A549 treated with DMSO at 1 μM for 4 hours (cell line): ENCODE measurements at places on chromosomes 12 and 14. TPM values are rescaled to one million over a fixed set of nuclear protein-coding genes. Genes with fewer than 3 reads are reported as not detected.

FOXA1 gene
- 9.4 to 12.9 TPM (median 12.2 TPM) in 5 replicates for total RNA-seq

EPS8 gene
- total RNA-seq = 27.7 to 38.4 TPM (median 32.8 TPM) in 5 replicates

TAS2R9 gene
- not detected in 5 replicates for total RNA-seq

DENR gene
- 56.5 to 69.9 TPM (median 62.6 TPM) in 5 replicates for total RNA-seq

OTOGL gene
- 0.01 to 0.04 TPM in 2 of 5 replicates, not detected in the others for total RNA-seq

FIGNL2 gene
- 0.20 to 0.38 TPM (median 0.22 TPM) in 5 replicates for total RNA-seq

ABCD2 gene
- total RNA-seq = not detected in 5 replicates

ABCC9 gene
- total RNA-seq = 0.01 TPM in 2 of 5 replicates, not detected in the others

KCNH5 gene
- total RNA-seq = 0.02 to 0.06 TPM (median 0.05 TPM) in 4 of 5 replicates, not detected in the other

IAPP gene
- not detected in 5 replicates for total RNA-seq
